CD8-positive, alpha-beta memory T cell (primary cell): ENCODE measurements at places on chromosomes 2 and 18. TPM values are rescaled to one million over a fixed set of nuclear protein-coding genes. Genes with fewer than 3 reads are reported as not detected.

LYPD1 gene
- not detected for polyA plus RNA-seq

CDH19 gene
- polyA plus RNA-seq, result not detected

NTSR2 gene
- polyA plus RNA-seq, result not detected

PLGLB1 gene
- 1.9 TPM for polyA plus RNA-seq

IL37 gene
- not detected for polyA plus RNA-seq

SCN7A gene
- not detected for polyA plus RNA-seq

MROH2A gene
- not detected for polyA plus RNA-seq

ME2 gene
- polyA plus RNA-seq, result 53.9 TPM

RGPD3 gene
- 0.12 TPM for polyA plus RNA-seq

COMMD1 gene
- 54.6 TPM for polyA plus RNA-seq

PLCD4 gene
- 0.49 TPM for polyA plus RNA-seq

XDH gene
- polyA plus RNA-seq, result not detected

OBSL1 gene
- not detected for polyA plus RNA-seq

HOXD13 gene
- not detected for polyA plus RNA-seq

LAMA1 gene
- polyA plus RNA-seq, result not detected

SKA1 gene
- 0.40 TPM for polyA plus RNA-seq
